Fibroblast of skin of right biceps (primary cell): ENCODE measurements at places on chromosomes 12 and 14.
A peak's percentile ranks its signal among the peaks of the same experiment; 100 is the strongest.

DNA sequence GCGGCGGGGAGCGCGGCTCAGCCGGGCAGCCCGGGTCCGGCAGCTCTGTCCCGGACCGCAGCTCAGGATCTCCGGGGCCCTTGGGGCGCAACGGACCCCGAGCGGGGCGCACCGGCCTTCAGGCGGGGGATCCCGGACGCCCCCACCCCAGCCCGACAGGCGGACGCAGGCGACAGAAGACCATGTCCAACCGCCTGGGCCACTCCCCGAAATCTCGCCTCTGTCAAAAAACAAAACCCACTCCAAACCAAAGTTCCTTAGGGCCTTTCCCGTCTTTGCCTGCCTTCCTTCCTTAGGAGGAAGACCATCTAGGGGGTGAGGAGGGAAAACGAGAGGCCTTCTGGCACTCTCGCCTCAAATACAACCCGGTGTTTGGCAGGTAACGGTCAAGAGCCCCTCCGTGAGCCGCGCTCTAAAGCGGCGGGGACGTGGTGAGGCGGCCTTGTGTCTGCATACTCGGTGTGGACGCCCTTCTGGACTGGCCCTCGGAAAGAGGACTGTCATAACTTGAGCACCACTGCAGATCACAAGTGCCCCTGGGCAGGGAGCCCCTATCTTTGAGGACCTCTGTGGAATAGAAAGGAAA is 604 bp downstream of the HCFC2 start:
- no peak for DNase-seq

DNA sequence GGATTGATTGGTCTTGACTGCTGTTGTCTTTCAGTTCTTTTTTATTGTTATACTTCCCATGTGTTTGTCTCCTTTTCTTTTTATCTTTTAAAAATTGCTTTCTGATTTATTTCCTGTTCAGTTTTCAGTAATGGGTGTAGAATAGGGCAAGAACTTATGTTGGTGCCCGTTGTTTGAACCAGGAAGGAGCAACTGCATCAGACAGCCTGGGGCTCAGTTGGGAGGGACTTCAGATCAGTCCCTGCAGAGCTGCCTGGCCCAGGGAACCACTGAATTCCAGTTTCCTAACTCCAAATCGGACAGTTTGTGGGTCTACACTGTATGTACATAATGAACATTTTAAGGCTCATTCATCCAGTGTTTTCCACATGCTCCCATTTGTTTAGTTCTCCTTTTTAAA is 64.9 kb downstream of the FBXO34 start:
- peak; percentile 14 for DNase-seq

GRCh38 chr12:6336889-6337853 is 4.7 kb downstream of the TNFRSF1A start:
- no peak for DNase-seq

- no peak for DNase-seq
These were observed 108.6 kb upstream of the FZD10 start for GRCh38 chr12:130053651-130054069.

GRCh38 chr12:34605510-34605887 is 583.2 kb downstream of the ALG10 start:
- no peak for DNase-seq

- DNase-seq, result no peak
These were observed 232.7 kb downstream of the RPAP3 start for GRCh38 chr12:47473091-47473490.

DNA sequence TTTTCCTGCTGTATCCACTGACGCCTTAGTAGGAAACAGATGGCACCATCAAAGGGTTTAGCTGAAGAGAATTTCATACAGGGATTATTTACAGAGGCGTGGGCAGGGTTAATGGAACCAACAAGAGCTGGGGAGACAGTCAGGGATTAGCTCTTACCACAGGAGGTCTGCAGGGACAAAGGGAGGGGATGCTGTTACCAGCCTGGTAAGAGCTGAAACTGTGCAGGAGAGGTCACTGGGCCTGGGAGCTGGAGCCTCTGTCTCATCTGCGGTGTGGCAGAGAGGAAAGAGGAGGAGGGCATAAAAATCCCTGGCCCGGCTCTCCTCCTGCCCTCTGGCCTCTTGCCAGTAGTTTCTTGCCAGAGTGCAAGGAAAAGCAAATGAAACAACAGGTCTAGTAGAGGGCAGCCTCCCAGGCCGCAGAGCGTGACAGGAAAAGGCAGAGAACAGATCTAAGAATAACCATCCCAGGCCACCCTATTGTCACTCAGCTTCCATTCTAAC is 18.9 kb upstream of the POC1B start:
- no peak for DNase-seq

DNA sequence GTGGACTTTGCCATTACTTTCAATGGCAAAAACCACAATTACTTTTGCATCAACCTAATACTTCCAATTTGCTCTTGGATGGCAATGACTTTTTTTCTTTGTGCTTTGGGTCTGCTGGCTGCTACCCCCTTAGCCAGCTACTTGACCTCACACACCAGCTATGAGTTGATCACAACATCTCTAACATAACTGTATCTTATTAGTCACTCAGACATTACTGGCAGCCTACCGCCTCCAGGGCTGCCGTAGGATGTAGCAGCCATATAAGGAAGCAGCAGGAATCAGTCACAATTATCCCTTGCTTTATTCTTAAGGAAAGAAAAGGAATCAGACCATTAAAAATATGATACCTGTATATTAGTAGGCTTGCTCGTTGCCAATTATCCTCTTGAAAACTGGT is 260.5 kb downstream of the ADAMTS20 start:
- peak; percentile 71 for DNase-seq

DNA sequence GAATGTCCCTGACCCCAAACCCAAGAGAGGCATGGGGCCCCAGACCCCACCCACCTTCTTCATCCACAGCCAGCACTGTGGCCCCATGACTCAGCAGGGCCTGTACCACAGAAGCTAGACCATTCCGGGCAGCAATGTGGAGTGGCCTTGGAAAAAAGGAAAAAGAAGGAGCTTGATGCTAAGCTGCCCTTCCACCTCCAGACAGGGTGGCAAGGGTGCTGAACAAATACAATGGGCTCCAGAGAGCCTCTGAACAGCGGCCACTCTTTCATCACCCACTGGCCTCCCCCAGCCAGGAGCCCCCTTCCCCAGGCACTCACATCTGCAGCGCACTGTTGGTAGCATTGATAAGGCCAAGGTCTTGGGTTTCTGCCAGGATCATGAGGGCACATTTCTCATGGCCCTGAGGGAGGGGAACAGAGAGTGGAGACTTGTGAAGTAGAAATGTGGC is 13.9 kb downstream of the SLC39A5 start:
- DNase-seq, result no peak

- no peak for DNase-seq
These were observed 4.5 kb downstream of the CD69 start for GRCh38 chr12:9756170-9756569.

DNA sequence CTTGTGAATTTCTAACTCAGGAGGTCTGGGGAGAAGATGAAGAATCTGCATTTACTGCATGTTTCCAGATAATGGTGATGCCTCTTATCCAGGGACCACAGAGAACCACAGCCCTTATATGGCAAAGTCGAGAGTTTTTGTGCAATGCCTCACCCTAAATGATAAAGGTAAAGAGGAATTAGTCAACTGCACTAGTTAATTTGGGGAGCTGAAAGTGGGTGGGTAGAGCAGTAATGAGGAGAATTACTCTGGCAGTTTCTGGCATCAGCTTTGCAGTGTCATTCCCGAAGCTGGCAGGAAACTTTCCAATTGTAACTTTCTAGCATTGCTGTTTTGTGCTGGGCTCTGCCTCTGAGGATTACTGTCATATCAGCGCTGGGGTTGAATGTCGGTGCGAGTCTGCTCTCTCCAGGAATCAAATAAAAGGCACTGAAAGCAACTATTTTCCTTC is 10.3 kb downstream of the EGLN3 start:
- no peak for DNase-seq

DNA sequence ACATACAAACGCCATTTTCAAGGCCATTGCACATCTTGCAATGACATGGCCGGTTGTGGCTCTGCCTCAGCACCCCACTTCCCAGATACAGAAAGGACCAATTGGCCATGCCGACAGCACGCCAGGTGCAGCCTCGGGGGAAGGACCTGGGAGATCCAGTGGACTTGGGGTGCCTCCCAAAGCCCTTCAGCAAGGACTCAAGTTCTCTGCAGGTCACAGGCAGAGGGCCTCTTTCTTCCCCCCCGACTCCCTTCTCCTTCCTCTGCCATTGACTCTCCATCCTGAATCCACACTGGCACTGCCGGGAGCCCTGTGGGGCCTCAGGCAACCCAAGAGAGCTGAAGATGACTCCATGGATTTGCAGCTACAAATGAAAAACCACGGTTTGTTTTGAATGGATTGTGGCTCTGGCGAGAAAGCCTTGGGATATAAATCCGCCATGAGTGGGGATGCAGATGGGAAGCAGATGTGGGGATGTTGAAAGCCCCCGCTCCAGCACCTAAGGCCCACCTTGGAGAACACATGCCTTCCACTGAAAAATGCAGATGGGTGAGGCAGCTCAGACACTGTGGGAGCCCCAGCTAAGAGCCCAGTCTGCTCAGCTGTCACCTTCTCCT is 35.1 kb upstream of the LTBP2 start:
- no peak for DNase-seq

DNA sequence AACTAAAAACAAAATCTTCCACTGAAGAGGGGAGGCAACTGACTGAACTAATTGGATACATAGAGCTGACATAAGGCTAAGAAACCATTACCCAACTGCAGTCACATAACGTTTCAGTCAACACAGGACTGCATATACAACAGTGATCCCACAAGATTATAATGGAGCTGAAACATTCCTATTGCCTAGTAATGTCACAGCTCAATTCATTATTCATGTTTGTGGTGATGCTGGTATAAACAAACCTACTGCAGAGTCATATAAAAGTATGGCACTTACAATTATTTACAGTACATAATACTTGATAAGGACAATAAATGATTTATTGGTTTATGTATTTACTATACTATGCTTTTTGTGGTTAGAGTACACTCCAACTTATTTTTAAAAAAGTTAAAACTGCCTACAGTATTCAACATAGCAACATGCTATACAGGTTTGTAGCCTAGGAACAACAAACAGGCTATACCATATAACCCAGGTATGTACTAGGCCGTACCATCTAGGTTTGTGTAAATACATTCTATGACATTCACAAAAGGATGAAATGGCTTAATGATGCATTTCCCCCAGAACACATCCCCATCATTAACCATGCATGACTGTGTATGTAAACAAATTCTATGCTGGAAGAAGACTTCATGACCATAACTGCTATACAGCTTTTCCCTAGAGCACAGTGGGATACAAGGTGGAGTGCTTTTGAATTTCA is 4.3 kb downstream of the NAP1L1 start:
- DNase-seq, result no peak

DNA sequence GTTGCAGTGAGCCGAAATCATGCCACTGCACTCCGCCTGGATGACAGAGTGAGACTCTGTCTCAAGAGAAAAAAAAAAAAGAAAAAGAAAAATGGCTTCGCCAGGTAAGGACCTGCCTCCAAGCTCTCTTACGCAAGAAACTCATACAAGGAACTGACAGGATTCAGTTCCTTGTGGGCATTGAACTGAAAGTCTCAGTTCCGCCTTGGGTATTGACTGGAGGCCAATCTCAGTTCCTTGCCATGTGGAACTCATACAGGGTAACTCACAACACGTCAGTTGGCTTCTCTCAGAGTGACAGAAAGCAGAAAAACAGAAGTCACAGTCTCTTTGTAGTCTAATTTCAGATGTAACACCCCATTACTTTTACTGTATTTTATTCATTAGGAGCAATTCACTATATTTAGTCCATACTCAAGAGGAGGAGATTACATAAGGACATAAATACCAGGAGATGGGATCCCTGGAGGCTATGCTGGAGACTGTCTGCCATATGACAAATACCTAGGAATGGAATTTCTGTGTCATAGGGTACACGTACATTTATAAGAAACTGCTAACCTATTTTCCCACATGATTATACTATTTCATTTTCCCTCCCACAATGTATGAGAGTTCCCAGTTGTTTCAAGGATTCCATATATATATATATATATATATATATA is 11.4 kb upstream of the NOPCHAP1 start:
- peak; percentile 86 for DNase-seq

DNA sequence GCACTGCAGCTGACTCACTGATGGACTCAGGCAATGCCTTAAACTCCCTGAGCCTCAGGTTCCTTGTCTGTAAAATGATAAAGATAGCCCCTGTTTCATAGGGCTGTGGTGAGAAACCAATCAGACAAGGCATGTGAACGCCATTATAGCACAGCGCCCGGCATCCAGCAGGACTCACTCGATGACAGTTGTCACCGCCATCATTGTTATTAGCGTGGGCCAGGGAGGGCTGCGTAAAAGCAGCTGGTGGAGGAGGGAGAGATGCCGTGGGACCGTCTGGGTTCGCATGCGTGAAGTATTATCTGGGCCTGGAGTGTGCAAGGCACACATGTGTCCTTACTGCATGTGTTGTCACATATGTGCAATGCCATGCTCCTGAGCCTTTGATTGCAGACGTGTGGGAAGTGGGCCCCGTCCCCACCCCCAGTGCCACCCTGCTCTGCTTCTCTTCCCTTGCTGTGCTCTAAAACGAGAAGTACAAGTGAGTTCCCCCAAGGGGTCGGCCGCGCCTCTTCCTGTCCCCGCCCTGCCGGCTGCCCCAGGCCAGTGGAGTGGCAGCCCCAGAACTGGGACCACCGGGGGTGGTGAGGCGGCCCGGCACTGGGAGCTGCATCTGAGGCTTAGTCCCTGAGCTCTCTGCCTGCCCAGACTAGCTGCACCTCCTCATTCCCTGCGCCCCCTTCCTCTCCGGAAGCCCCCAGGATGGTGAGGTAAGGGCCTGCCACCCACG is at the start of gene PTPN6:
Gene PTPN6, plus strand, starts transcription at position 546 of the 730 bp plus-strand sequence. Its CDS starts 157 bp downstream, at position 703.
- DNase-seq, result no peak

DNA sequence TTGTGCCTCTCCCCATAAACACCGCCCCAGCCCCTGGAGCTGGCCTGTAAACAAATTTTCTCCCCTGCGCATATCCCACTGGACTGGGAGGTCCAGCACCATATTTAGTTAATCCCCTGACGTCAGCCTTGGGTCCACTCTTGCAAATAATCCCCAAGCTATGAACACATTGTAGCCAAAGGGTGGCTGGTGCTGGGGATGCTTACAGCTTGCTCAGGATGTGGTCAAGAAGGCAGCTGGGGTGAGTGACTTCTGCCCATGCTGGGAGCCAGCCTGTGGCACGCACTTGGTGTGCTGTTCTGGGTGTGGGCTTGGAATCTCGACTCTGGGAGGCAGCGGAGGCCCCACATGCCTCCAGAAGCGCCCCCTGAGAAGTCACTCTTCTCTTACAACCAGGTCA is 32.1 kb downstream of the CMKLR1 start:
- no peak for DNase-seq

DNA sequence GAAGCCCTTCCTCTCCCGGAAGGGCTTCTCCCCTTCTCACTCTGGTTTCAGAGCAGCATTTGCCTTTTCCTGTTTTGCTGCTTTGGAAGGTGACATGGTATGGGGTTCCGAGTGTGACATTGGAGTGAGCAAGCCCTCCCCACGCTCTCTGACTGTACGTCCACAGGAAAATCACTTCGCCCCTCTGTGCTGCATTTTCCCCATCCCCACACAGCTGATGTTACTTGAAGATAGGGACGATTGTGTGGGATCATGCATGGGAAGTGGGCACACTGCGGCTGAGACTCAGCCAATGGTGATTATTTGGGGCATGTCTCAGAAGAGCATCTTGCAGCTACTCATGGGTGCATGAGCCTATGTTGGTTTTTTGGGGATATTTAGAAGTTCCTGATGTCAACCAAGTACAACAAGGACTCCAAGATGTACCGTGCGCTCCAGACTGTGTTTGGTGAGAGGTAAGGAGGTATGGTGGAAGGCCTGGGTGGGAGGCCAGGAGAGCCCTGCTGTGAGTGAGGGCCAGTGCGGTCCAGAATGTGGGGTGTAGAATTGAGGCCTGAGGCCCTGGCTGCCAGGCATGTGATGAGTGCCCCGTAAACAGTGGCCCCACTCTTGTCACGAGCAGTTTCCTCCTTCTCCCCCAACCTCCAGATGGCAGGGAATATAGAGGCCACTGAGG is 15.1 kb downstream of the CYP46A1 start:
- DNase-seq, result no peak
